ENCODE measurements at places on chromosomes 3 and 15.

DNA sequence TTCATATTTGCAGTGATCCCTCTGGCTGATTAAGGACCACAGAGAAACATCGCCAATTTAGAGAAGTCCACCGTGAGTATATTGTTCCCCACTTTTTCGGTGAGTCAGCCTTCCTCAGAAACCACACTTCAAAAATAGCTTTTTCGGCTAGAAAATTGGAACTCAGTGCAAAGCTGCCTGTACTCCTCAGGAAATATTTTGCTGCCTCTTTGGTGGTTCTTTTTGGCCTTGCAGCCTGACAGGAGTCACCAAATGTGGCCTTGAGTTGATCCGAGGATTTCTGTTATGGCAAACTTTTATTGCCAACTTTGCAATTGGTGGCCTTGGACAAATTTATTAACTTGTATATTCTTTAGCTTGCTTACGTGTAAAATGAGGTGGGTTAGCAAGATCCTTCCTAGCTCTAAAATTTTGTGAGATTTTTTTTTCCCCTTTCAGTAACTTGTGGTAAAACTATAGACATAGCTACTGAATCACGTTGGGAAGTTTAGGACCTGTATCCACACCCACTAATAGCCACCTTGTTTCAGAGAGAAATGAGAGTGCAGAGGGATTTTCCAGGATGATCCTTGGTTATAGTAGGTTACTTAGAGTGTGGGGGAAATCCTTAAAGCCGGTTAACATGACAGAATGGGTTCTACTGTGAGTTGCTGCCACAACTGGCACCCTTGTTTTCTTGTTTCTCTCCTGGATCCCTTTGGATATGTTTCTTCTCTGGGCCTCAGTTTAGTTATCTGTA, 9.9 kb downstream of the ARL6IP5 start:
- DNase-seq: no peak

GRCh38 chr3:43695863-43696262, 5.1 kb downstream of the ABHD5 start:
- no peak for DNase-seq

DNA sequence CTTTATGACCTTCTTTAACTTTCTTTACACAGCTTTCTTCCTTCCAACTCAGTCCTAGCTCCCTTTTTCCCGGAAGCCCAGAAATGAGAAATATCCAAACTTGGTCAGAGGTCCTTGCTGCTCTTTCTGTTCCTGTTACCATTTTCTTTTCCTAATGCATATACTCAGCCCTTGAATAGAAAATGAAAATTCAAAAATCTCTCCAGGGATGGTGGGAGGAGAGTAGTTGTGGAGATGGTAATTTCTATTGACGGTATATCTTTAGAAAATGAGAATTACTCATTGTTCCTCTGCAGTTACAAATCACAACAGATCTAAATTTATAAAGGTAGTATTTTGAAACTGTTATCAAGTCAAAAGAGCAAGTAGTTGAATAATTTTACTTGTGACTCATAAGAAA, 255.1 kb downstream of the NEK10 start:
- DNase-seq: no peak

GRCh38 chr15:52262364-52262763, 33.2 kb downstream of the MYO5C start:
- DNase-seq: no peak

Measured in activated CD4-positive, alpha-beta T cell treated with anti-CD3 and anti-CD28 coated beads, Interleukin-2, amount 50 U/mL, for 4 hours (primary cell).